Stimulated activated CD8-positive, alpha-beta memory T cell treated with anti-CD3 and anti-CD28 coated beads, Interleukin-7, amount 100 ng/mL, for 4 hours (primary cell): ENCODE measurements at places on chromosomes 13 and 19.

GRCh38 chr13:37944869-37945442 is 75.4 kb upstream of the TRPC4 start:
- no peak for DNase-seq

DNA sequence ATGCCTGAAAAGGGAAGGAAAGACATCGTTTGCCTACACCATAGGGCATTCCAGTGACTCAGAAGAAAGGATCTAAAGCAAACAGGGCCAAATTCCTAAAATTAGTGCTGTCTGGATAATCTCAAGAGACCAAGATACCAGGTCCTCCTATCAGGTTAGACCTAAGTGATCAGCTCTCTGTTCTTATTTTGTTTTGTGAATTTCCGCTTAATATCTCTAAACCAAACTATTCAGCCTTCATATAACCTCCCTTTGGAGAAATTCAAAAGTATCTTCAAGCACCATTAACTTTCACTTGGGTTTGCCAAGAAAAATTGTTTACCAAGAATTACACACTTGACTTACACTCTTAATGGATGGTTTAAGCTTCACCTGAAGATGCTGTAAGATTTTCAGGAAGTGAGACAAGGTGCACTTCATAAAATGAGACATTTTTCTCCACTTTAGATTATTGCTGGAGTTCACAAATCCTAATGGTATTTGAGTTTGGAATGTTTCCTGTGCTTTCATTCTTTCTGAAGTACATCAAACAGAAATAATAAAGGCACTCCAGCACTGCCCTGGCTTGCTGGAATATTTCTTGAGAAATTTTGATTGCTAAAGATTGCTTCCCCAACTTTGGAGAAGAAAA is 376.1 kb downstream of the LMO7 start:
- DNase-seq = no peak

DNA sequence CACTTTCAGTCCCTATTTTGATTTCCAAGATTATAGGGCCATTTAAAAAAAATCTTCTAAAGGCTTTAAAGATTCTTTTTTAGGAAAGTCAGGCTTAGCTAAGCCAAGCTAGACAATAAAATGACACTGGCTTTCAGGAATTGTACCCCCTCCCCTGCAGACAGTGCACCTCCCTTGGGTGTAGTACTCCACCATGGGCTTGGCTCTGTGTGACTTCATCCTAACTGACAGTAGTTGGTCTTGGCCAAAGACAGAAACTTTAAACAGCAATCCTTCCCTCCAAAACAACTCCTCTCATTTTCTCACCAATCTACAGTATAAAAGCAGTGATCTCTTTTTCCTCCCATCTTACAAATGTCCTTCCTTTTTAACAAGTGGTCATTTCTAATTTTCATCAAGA is 283.0 kb downstream of the DNAJC15 start:
- no peak for DNase-seq

- no peak for DNase-seq
Measured at GRCh38 chr19:38451629-38452028, 18.1 kb downstream of the RYR1 start.

GRCh38 chr13:80224468-80224867 is 116.5 kb downstream of the SPRY2 start:
- no peak for DNase-seq

GRCh38 chr13:49097374-49097773 is 121.7 kb downstream of the FNDC3A start:
- no peak for DNase-seq

- no peak for DNase-seq
Measured at GRCh38 chr19:51071095-51071405, 6.2 kb upstream of the KLK13 start.

- DNase-seq = no peak
Measured at GRCh38 chr19:33569821-33570220, 48.2 kb upstream of the PEPD start.

DNA sequence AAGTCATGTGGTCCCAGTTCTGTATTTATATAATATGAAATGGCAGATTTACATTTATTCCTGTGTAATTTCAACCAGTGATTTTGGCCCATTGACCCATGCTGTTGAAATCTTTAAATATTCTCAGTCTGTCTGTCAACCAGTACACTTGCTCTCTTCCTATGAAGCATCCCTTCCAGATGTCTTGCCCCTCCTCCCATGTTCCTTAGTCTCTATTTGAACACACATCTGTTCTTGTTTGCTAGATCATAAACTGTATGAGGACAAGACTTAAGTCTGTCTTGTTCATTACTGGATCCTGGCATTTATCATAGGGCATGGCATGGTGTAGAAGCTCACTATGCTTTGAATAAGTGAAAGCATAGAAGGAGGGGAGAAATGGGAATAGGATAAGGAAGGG is 34.9 kb downstream of the STARD13 start:
- no peak for DNase-seq

- DNase-seq = no peak
Measured at GRCh38 chr13:114324334-114324733, 10.0 kb downstream of the CHAMP1 start.

DNA sequence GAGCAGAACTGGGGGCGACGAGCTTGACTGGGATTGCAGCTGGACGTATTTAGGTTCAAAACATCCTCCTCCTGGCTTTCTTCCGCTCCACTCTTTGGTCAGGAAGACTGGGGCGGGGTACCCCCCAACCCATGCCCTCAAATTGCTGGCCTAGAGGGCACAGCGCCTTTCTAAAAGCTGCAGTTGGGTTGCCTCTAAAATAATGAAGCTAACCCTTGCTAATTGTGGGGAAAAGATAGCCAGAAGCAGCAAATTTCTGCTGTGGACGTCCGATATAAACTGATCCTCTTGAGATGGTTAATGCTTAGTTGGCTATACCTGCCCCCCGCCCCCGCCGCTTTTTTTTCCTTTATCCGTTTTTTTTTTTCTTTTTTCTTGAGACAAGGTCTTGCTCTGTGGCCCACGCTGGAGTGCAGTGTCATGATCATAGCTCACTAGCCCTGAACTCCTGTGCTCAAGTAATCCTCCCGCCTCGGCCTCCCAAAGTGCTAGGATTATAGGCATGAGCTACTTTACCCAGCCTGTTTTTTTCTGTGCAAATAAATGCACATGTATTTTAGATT is 754 bp upstream of the CHERP start:
- DNase-seq = no peak

- no peak for DNase-seq
Measured at GRCh38 chr19:35341565-35342225, 6.0 kb upstream of the FFAR1 start.

DNA sequence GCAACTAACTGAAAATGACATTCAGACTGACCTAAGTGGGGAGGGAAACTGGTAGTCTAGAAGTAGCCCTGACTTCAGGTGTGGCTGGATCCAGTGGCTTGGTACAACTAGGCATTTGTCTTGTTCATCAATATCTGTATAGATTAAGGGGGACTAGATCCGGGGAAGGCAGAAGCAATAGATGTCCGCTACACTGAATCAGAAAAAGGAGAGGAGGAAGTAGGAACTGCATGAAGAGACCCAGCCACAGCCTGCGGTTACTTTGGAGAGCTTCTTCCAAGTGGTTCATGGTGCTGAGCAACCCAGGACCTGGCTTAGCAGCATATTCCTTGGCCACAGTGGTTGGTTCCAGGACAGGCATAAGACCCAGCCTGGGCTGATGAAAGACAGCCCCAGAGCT is 9.9 kb upstream of the PRODH2 start:
- no peak for DNase-seq

DNA sequence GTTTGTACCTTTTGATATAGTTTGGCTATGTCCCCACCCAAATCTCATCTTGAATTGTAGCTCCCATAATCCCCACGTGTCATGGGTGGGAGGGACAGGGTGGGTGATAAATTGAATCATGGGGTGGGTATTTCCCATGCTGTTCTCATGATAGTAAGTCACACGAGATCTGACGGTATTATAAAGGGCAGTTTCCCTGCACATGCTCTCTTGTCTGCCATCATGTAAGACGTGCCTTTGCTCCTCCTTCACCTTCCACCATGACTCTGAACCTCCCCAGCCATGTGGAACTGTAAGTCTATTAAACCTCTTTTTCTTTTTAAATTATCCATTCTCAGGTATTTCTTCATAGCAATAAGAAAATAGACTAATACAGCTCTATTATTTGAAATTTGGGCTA is 330.7 kb upstream of the ATXN8OS start:
- DNase-seq = no peak

GRCh38 chr19:51478381-51479234 is at the start of gene CEACAM18:
CEACAM18 (plus strand) TSS chr19:51478539.
- DNase-seq = no peak

GRCh38 chr13:113001241-113002140 is 32.5 kb downstream of the MCF2L start:
- DNase-seq = no peak

DNA sequence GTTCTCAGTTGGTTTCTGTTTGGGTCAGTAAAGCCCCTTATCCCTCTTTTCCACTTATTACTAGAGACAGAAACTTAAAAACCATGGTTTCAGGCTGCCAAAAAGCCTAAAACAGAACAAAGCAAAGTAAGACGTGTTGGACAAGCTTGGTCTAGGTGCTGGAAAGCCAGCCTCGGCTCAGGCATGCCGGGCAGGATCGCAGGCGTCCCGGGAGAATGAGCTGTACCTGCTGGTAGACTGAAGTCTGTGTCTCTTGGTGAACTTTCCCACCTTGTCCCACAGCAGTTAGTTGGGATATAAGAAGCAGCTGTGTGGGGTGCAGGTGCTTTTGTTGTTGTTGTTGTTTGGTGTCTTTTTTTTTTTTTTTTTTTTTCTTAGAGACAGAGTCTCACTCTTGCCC is 20.8 kb downstream of the PRAM1 start:
- no peak for DNase-seq

DNA sequence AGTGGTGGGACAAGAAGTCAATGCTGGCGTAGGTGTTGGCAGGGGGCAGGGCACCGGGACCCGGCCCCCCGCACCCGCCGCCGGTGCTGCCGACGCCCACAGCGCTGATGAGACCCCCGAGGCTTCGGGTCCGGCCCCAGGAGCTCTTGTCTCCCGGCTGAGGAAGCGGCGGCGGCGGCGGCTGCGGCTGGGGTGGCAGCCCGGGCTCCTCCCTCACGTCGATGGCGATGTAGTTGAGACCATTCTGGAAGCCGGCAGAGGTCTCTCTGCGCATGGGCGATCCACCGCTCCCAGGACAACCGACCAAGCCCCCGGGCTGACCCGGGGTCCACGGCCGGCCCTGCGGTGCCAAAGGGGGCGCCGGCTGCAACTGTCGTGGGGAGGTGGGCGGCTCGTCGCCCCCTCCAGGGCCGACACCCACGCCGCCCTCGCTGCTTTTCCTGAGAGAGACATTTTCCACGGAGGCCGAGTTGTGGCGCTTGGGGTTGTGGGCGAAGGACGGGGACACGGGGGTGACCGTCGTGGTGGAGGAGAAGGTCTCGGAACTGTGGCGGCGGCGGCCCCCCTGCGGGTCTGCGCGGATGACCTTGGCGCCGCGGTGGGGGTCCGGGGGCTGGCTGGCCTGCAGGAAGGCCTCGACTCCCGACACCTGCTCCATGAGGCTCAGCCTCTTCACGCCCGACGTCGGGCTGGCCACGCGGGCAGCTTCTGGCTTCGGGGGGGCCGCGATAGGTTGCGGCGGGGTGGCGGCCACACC is 4.1 kb downstream of the IRS2 start:
- DNase-seq = no peak

DNA sequence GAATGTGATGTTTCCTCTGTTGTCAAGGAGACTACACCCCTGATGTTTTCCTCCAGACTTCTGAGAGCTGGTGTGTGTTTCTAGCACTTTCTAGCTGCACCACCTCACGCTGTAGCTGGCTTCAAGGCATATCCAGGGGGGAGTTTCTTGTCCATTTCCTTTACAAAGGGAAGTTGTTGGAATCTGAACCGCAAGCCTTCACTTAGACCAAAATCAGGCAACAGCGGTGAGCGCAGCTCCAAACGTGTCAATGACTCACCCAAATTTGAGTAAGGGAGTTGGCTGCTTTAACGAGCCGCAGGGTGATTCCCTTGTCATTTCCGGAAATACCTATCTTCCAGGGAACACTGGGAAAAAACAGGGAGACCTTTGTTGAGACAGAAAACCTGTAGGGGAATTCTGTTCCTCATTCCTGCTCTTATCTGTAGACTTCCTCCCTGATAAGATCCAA is 2.5 kb downstream of the LDLR start:
- peak; percentile 42 for DNase-seq

DNA sequence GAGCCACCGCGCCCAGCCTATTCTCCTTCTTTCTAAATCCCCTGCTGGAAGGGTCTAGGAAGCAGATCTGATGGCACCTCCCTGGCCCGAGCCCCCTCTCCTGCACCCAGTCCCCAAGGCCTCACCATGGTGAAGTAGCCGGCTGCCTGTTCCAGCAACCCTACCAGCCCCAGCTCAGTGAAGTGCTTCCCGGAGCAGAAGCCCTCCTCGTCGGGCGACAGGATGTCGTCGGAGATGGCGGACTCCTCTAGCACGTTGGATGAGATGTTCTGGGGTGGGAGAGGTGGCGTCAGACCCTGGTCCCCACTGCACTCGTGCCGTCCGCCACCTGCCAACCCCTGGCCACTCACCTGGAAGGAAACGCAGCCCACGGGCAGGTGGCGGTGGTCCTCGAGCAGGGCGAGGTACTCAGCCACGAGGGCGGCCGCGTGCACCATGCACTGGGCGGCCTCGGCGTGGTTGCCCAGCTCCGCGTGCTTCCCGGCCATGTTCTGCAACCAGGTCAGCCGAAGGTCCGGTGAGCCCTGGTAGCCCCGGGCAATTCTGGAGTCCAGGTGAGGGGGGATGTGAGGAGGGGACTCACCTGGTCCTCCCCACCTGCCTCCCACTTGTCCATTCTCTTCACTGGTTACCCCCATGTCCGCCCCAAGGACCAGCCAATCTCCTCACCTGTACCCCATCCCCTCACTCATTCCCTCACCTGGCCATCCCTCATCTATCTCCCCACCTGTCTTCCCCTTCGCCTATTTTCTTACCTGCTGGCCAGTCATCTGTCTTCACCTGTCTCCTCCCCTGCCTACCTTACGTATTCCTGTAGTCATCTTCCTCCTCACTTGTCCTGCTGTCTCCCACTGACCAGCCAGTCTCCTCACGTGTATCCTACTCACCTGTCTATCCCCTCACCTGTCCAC is 11.5 kb upstream of the KANK2 start:
- no peak for DNase-seq

GRCh38 chr19:46042252-46042883 is 1.6 kb upstream of the IGFL4 start:
- no peak for DNase-seq

DNA sequence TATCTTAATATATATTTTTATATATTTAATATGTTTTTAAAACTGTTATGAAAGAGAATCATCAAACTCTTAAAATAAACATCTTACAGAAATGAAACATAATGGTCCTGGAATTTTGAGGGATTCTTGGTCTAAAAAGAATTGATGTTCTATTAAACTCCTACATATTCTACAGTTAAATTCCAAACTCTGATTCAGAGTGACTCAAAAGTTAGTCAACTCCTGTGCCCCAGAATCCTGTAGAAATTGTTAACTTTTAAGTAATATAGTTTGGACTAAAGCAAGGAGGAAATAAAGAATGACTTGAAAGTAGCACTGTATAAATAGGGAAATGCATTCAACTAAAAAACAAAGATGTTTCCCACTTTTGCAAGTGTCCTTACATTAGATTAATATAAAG is 47.7 kb downstream of the FNDC3A start:
- DNase-seq = no peak

GRCh38 chr19:48511800-48512503 is at the start of gene LMTK3:
LMTK3 (minus strand) TSS chr19:48511835; CDS start chr19:48511576, 259 bp downstream.
- DNase-seq = peak; percentile 71

GRCh38 chr19:48044561-48044960 is 682 bp upstream of the CABP5 start:
- no peak for DNase-seq

- DNase-seq = no peak
Measured at GRCh38 chr19:19115954-19116353, 22.3 kb downstream of the TMEM161A start.
